Hematopoietic multipotent progenitor cell treated with erythropoietin and hydrocortisone succinate and interleukin-3 and kit ligand, for 8 days (in vitro differentiated cells): ENCODE measurements at places on chromosomes 1 and 21.

- DNase-seq: peak; percentile 16
Observed at GRCh38 chr1:92118826-92119225, 38.7 kb downstream of the BTBD8 start.

DNA sequence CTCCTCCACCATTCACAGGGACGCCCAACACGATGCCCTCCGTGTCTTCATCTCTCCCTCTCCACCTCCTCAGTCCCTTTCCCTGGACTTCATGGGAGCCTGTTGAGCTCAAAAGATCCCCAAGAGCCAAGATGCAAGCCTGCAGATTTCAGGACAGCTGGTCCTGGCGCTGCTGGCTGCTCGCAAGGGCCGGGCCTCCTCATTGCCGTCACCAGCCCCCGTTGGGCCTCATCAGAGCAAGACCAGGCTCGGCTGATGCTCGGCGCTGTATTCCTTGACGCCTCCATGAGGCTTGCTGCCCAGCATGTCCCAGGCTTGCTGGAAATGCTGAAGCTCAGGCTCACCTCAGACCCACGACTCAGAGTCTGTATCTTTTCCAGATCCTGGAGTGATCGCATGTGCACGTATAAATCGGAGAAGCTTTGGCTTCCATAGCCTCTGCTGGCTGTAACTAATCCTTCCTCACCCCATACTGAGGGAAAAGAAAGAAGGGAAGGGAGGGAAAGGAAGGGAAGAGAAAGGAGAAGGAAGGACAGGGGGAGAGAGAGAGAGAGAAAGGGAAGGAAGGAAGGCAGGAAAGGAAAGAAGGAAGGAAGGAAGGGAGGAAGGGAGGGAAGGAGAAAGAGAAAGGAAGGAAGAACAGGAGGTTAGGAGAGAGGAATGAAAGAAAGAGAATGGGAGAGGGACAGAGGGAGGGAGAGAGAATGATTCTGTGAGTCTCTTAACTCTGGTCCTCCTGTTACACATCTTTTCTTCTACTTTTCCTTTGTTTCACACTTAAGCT, 94.6 kb downstream of the KCNJ15 start:
- DNase-seq: no peak

- DNase-seq: peak; percentile 81
Observed at GRCh38 chr21:34367320-34367935, 3.6 kb downstream of the KCNE2 start.

DNA sequence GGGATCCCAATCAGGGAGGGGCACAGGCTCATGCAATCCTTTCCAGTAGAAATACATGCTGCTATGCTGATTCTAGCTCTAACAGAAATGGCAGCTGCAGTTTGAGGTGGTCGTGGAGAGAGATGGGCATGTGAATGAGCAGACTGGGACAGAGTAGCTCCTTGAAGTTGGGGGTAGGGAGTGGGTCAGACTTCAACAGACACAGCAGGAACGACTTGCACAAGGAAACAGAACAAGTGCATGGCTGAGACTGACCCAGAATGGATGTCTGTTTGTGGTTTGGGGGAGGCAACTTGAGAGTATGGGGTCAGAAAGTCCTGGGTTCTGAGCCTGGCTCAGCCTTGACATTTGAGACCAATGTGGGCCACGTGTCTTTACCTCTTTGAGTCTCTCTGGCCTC, 25.1 kb upstream of the TRABD2B start:
- DNase-seq: no peak

DNA sequence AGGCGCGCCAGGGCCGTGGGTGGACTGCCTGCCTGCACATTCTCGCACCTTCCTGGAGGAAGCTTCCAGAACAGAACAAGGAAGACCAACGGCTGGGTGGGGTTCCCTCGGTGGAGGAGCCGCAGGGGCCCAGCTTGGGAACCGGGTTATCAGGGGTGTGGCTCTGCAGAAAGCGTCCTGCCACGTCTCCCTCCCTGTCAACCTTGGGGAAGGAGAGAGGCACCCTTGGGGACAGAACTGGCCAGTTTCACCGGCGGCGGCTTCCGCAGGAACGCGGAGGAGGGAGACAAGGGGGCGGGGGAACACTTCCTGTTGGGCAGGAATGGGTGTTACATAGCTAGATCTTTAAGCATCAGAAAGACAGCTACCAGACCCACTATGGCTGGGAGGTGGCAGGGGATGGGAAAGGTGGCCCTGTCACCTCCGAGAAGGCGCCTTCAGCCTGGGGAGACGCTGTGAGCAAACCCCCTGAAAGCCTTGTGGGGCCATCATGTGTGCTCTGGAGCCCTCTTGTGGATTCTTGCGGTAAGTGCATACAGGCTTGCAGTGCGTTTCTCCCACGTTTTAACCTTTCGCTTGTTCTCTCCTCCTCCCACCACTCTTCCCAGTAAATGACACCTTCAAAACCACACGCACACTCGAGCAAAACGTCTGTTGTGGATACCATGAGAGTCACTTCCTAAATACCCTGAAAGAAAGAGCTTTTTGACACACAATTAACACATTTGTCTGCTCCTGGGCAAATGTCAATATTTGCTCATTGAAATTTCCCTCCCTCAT, 3.8 kb upstream of the PLEKHA6 start:
- peak; percentile 81 for DNase-seq

- no peak for DNase-seq
Observed at GRCh38 chr1:115732316-115732715, 36.2 kb downstream of the CASQ2 start.

DNA sequence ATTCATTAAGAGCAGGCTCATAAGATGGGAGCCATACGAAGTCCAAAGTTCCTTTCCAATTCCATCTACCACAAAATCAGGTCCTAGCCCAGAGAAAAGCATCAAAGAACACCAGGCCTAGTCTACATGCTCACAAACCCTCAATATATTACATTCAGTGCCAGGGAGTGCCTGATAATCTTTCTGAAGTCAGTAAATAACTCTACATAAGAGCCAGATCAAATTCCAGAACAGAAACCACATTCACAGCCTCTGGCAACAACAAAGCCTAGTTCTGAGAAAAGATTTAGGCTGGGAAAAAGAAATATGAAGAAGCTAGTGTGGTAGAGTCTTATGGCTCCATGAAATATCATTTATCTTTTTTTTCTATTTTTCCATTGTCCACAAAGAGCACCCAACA, 40.5 kb upstream of the RBBP5 start:
- no peak for DNase-seq

DNA sequence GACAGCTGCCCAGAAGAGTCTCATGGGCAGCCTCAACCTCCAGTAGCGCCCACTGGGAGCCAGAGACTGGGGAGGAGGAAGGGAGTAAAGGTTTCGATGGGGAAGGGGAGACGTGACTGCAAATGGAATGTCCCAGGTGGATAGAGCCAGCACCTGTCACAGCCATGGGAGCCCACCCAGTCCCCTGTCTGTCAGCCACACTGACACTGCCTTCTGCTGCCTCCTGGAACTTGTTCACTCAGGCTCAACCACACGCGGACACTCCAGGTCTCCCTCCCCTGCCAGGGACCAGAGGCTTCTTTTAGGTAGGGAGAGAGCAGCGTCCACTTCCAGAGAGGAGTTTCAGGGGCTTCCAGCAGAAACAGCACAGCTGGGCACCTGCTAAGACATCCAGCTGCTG, 346.3 kb downstream of the NPHP4 start:
- DNase-seq: no peak

DNA sequence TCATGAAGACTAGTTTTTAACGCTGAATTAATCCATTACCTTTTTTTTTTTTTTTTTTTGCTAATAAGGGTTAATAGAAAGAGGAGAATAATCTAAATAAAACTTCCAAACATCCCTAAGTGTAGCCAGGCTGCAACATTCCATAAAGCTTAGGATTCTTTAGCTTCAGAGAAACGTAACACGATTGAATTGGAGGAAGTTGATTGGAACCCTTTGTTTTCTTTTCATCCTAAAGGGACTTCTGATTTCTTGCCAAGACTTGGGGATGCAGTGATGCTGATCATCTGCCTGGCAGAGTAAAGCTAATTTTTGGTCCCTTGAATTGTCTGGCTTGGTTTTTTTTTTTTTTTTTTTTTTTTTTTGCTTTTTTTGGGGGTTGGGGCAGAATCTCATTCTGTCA, 142.9 kb downstream of the VPS13D start:
- no peak for DNase-seq
